HuH-7.5 (cell line): ENCODE measurements at places on chromosomes 2 and 18.

DNA sequence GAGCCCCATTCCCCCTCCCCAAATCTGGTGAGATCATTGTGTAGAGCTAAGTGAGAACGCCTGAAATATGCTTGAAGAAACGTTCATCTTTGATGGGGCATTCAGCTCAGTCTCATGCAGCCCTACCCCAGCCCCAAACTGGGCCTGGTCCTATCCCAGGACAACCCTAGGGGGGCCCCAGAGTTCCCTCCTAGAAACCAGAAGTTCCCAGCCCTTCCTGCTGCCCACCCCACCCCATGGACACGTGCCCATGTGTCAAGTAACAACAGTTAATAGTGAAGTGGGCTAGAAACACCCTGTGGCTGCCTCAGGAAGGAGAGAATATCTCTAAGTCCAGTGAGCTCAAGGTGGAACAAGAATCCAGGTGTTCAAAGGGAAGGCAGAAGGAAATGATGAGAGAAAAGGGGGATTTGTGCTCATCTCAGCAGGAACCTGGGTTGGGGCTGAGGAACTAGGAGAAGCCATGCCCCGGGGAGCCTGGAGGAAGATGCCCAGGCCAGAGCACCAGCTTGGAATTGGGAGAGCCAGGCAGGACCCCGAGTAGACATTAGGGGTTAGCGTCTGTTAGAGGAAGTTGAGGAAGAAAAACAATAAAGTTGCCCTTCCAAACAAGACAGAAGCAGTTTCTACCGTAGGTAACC, 20.1 kb upstream of the SLC20A1 start:
- DNase-seq = no peak

DNA sequence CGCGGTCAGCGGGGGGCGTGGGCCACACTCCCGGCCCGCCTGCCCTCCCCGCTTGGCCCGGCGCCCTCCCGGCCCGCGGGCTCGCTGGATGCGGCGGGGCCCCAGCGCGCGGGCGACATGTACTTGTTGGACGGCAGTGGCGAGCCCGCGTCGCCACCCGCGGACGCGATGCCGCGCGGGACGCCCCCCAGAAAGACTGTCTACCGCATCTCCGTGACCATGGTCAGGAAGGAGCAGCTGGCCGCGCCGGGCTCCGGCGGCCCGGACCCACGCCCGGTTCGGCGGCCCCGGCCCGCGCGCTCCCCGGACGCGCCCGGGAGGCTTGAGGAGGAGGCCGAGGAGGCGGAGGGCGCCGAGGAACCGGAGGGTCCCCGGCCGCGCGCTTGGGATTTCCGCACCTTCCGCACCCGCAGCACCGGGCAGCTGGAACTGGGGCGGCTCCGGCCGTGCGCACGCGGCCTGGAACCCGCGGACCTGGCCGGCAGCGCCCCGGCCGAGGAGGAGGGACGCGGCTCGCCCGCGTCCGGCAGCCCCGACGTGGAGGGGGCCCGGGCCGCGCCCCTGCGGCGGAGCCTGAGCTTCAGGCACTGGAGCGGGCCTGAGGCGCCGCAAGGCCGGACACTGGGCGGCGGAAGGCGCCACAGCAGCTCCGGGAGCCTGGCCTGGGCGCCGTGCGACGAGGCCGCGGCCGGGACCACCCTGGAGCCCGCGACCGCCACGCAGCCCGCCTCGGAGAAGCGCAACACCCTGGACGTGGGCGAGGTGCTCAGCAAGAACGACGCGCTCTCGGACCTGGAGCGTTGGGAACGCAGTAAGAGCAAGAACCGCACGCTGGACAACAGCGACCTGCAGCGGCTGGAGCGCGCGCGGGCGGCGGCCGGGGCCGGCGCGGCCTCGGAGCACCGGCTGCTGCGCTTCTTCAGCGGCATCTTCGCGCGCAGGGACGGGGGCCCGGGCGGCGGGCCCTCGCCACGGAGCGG, 176.4 kb downstream of the AGAP1 start:
- peak; percentile 77 for DNase-seq

GRCh38 chr2:140791802-140792201, 1339.0 kb downstream of the LRP1B start:
- no peak for DNase-seq

GRCh38 chr18:47709556-47709955, 220.9 kb downstream of the SMAD2 start:
- DNase-seq = no peak

DNA sequence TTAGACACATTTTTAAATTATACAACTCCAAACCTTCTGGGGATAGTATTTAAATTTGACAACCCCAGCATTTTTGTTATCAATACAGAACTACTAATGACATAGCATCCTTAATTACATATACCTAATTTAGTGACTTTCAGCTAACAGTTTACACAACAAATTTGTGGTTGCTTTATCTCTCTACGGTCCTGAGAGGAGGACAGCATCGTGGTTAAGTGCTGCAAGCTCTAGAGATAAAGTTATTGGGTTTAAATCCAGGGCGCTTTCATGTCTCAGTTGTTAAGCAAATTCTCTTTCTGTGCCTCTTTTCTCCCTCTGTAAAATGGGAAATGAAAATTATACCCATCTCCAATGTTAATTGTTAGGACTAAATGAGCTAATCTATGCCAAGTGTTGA, 129.3 kb downstream of the METTL4 start:
- DNase-seq = no peak

DNA sequence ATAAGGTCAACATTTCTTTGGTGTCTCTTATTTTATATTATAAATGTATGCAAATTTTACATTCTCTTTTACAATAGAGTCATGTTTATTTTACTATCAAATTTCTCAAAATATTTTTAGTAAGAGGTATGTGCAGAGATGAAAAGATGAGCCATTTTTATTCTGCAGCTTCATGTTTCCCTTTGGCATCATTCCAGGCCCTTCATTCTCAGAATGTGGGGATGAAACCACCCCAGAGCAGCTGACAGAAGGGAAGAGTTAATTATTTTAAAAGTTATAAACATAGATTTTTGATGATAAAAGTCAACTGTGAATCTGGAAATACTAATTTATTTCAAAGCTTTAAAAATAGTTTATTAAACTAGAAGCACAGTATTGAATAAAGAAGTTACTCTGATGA, 12.8 kb upstream of the FSHR start:
- no peak for DNase-seq
